ENCODE measurements at places on chromosomes 12 and 14.

DNA sequence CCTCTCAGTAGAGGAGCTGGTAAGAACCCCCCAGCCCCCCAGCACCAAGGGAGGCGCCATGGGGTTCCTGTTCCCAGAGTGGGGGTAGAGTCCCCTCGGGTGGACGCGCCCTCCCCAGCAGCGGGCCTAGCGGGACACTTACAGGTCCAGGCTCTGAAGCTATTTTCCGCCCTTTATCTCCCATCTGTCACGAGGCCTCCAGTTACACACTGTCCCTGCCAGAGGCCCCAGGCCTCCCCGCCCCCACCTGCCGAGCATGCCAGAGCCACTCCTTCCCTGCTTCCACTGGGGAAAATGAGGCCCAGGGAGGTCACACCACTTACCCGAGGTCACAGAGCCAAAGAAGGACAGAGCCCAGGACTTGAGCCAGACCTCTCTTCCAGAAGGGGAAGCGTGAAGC is 3.1 kb downstream of the C14orf180 start:
- DNase-seq: no peak

- DNase-seq: peak; percentile 90
Observed at GRCh38 chr14:84436528-84436927, 1093.4 kb upstream of the FLRT2 start.

DNA sequence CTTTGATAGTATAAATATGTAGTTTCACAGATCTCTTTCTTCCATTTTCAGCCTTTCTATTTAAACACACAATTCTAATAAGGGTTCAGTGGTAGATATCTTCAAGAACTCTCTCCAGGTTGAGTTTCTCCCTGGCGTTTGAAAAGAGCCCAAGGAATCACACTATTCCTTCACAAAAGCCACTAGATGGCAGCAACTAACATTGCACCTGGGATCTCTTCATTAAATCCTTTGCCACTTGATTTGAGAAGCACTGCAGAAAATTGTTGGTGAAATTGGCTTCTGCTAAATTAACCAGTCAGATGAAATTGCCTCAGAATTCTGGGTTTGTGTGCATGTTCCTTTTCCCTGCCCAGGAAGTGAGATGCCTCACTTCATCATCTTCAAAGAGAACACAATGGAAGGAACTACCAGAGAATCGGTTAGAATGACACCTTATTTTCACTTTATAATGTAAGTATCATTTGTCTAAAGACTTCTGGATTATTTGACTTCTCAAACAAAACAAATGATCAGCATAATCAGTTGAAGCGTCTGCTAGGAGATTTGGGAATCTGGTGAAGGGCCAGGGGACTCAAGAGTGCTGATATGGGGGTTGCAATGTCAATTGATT is 6.8 kb downstream of the CCDC198 start:
- peak; percentile 64 for DNase-seq

GRCh38 chr12:130334937-130335336 is 2.8 kb upstream of the PIWIL1 start:
- DNase-seq: no peak

- DNase-seq: no peak
Observed at GRCh38 chr14:104001003-104001402, 58.7 kb upstream of the RD3L start.

- DNase-seq: no peak
Observed at GRCh38 chr14:100834082-100834793, 8.3 kb downstream of the MEG3 start.

DNA sequence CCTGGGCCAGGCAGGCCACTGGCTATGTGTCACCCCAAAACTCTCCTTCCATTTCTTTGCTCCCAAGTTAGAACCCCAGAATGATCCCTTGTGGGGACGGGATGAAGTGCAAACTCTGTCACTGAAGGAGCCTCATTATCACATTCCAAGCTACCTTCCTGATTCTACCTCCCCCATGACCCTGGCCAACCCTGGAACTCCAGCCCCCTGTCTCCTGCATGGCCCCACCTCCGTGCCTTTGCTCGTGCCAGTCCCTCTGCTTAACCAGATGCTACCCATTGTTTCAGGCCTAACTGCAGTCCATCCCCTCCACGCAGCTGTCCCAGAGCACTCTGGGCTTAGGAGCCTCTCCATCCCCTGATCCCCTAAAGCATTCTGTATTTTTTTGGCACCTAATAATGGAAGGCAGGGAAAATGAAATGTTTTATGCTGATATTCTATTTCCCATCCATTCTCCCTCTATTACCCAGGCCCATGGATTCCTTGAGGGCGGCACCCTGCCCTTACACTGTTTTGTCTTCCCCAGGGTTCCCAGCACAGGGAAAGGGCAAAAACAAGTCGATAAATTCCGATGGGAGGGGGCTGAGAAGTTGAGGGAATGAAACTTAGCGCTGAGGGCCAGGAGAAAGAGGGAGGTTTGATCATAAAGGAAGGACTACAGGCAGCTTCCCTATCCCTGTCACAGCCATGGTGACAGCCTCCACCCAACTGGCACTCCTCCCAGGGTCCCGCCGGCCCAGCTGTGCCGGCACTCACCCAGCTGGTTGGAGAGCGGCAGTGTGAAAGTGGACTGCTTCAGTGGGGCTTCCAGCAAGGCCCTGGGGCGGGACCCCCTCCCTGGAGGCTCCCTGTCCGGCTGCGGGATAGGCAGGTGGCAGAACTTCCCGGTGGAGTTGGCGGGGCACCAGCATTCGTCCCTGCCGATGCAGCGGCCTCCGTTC is 58.1 kb downstream of the ISCA2 start:
- DNase-seq: no peak

DNA sequence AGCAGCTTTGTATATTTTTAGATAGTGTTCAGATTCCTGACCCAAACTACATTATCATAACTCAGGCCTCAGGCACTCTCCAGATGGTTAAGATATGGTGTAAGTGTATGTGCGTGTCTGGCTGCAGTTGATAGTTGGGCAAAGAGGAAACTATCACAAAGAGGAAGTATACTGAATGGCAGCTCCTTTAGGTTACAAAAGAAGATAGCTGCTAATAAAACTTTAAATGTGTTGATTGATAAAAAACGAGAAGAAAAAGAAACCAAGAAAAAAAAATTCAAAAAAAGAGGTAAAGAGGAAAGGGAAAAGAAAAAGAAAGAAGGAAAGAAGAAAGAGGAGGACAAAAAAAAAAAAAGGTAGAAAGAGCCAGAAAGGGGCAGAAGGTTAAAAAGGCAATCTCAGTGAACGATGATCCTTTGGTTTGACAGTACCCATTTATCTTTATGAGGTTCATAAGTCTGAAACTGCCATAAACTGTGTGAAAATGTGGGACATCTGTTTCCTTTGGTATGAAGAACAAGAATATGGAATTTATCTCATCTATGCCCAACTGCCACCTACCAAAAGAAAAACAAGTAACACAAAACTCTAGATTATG is 42.2 kb downstream of the TAOK3 start:
- no peak for DNase-seq

DNA sequence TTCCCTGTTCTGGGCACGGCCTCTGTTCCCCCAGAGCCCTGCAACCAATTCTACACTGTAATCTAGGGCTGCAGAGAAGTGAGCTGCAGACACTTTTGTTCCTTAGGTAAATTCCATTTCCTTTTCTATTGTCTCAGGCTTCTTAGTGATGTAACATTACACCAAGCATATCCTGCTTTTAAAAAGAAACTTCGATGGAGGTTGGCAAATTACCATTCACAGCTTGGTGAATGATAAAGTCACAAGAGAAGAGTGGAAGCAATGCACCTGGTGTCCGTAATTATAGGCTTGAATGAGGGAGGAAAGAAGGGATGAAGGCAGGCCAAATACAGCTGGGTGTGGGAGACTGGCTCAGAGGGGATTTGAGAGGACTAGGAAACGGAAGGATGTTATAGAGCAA is 68.6 kb downstream of the PPM1A start:
- peak; percentile 64 for DNase-seq

- DNase-seq: no peak
Observed at GRCh38 chr12:68231229-68231628, 5.6 kb upstream of the IL26 start.

DNA sequence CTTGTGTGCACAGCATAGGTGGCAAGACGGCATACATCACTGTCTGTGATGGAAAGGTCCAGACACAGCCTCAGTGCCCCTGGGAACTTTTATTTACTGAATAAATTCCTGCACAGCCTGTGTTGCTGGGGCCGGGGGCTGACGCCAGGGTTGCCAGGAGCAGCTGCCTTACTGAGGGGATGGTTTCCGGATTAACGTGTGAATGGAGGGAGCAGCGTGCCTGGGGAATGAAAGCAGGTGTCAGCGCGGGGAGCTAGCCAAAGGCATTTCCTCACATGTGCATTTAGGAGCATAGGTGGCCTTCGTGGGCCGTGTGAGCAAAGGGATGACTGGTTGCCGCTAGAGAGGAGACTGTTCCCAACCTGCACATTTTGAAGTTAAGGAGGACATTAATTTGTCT is 41.6 kb downstream of the SFSWAP start:
- DNase-seq: no peak

DNA sequence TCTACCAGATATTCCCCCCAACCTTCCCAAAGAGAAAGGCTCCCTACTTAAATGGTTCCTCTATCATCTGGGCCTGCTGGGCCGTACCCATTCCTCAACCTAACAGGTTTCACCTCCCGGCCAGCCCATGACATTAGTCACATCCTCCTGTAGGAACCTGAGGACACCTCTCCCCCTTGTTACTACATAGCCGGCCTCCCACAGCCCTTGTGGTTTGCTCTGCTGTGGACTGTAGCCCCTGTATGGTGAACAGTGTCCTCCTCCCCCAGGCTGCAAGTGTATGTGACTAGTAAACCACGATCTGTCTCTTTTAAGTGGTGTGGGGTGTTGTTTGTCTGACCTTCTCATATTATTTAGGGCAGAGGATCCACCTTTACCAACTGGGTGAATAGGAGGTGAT is 371.7 kb downstream of the RGS6 start:
- no peak for DNase-seq

GRCh38 chr14:55721353-55721752 is 141.3 kb downstream of the KTN1 start:
- no peak for DNase-seq

GRCh38 chr12:26690601-26691000 is 142.4 kb downstream of the ITPR2 start:
- DNase-seq: no peak

DNA sequence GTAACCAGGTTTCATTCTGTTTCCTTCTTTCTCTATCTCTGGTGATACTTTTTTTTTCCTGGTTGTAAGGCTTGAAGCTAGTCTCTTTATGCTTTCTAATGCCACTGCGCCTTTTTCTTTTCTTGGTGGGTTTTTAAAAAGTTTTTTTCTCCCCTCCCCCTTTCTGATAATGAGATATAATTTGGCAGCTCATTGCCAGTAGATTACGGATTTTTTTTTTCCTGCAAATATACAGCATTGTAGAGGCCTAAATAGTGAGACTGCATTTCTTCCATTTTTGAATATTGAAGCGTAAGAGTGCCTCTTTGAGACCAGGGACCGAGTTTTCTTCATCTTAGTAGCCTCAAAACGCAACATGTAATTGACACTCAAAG is 1.1 kb downstream of the PAPOLA start:
- DNase-seq: no peak

GRCh38 chr12:32264961-32265360 is 134.4 kb upstream of the FGD4 start:
- no peak for DNase-seq

DNA sequence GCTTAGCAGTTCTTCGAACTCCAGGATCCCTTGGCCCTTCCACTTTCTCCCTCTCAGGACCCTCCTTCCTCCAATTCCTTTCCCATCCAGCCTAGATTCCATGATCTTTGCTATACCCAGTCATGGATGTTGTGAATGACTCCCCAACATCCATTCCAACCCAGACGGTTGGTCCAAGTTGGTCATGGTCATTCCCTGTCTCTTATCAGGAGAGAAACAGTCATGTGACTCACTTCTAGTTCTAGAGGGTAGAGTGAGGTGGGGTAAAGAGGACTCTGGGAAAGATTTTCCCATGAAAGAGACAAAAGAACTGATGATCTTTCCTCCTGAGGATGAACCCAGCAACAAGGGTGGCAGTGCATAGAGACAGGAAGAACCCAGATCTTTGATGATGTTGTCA is 9.2 kb upstream of the P2RX7 start:
- DNase-seq: no peak

- DNase-seq: peak; percentile 74
Observed at GRCh38 chr12:6927379-6928021, at the start of gene ATN1. ATN1 (plus strand) TSS chr12:6927959; CDS start chr12:6934002, 6,043 bp downstream.

- no peak for DNase-seq
Observed at GRCh38 chr12:47602325-47602724, 103.5 kb downstream of the RPAP3 start.

- no peak for DNase-seq
Observed at GRCh38 chr12:14668591-14668990, 27.8 kb downstream of the GUCY2C start.

- no peak for DNase-seq
Observed at GRCh38 chr14:54933006-54933405, 30.4 kb upstream of the GCH1 start.

DNA sequence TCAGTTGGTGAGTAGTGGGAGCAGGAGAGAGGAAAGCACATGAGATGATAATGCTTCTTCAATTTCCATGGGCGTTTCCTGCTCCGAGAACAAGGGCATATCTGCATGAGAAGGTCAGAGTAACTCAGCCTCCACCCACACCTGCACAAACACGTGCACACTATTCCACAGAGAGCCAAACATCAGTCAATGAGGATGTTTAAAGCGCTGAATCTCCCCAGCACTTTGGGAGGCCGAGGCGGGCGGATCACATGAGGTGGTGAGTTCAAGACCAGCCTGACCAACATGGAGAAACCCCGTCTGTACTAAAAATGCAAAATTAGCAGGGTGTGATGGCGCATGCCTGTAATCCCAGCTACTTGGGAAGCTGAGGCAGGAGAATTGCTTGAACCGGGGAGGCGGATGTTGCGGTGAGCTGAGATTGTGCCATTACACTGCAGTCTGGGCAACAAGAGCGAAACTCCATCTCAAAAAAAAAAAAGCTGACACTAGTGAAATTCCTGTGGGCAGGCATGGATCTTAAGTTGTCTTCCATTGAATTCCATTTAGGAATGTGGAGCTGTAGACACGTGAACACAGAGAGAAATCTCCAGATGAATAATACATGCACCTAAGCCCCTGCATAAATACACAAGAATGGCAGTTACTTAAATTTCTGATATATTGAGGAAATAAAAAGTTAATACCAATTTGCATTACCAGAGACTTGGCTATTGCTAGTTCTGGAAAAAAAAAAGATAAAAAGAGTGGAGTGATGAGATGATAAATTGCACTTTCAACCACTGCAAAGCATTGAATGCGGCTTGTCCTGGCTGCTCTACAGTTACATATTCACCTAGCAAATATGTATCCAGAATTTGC is 1097.4 kb upstream of the TMEM132C start:
- DNase-seq: no peak

- no peak for DNase-seq
Observed at GRCh38 chr12:12788131-12788530, 2.7 kb downstream of the APOLD1 start.

DNA sequence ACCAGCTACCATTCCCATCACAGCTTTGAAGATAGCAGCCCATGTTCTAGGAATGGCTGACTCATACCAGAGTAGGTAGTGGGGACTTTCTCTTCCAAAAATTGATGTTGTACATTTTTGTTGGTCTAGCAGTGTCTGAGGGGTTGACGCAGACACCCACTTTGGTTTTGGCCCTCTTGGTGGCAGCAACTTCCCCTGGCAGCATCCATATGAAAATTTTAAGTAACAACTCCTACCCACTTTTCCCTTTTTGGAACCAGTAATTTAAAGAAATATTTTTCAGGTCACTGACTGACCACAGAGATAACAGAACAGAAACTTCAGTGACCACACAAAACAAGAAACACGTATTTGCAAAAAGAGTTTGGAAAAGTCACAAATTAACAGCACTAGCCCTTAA is 162.0 kb upstream of the TMCC3 start:
- no peak for DNase-seq

GRCh38 chr12:130044991-130045621 is 117.2 kb upstream of the FZD10 start:
- DNase-seq: peak; percentile 49
